ENCODE measurements at places on chromosomes 3 and 15.

- DNase-seq: no peak
Observed at GRCh38 chr15:74610302-74610951, 5.2 kb upstream of the CLK3 start.

DNA sequence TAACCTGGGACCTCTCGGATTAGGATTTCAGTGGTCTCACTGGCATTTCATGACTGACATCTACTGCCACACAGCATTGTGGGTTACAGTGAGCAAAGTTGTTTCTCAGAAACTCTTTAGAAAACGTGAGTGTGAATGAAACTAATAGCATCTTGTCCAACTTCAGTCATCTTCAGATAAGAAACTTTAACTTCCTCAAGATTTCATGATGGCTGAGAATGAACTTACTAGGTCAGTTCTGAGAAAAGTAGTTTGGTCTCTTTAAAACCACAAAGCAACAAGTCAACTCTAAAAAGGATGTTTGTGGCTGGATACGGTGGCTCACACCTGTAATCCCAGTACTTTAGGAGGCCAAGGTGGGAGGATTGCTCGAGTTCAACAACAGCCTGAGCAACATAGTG is 14.2 kb upstream of the HOMER2 start:
- no peak for DNase-seq

GRCh38 chr15:74655424-74655823 is 39.8 kb downstream of the CLK3 start:
- DNase-seq: no peak

GRCh38 chr3:196620161-196620604 is 19.3 kb upstream of the NRROS start:
- peak; percentile 57 for DNase-seq

GRCh38 chr15:71152542-71152941 is 37.3 kb downstream of the THSD4 start:
- no peak for DNase-seq

DNA sequence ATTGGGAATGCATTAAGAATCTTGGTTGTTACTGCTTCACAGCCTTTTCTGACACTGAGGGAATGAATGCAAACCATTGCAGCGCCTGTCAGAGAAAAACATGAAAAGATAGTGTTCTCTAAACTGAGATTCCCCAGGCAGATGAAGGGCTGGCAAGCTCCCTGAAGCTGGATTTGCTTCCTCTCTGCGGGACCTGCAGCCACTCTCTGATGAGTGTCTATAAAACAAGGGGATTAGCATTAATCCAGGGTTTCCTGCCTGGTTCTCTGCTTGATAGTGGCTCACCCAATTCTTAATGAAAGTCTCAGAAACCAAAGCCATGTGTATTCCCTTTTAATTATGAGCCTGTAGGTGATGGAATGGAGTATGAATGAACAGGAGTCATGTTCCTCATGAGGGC is 344.3 kb upstream of the UMPS start:
- no peak for DNase-seq

GRCh38 chr3:187935623-187936156 is 190.4 kb upstream of the BCL6 start:
- no peak for DNase-seq

DNA sequence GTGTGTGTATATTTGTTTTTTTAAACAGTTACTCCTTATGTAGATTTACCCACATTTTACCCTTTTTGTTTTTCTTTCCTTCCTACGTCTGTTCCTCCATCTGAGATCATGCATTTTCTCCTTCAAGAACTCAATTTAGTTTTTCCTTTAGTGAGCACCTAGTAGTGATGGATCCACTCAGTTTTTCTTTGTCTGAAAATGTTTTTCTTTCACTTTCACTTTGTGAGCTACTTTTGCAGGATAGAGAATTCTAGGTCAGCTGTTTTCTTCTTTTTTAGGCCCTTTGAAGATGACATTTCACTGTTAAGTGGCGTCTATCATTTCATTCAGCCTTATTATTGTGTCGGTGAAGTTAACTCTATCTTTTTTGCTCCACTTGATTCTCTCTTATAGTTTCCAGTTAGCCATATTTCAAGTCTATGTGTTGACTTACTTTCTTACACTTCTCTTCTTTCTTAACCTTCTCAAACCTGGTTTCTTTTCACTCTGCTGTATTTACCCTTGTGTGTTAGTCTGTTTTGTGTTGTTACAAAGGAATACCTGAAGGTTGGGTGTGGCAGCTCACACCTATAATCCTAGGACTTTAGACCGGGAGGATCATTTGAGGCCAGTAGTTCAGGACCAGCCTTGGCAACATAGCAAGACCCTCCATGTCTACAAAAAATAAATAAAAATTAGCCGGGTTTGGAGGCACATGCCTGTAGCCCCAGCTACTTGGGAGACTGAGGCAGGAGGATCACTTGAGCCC is 55.8 kb downstream of the PRKCI start:
- DNase-seq: no peak

DNA sequence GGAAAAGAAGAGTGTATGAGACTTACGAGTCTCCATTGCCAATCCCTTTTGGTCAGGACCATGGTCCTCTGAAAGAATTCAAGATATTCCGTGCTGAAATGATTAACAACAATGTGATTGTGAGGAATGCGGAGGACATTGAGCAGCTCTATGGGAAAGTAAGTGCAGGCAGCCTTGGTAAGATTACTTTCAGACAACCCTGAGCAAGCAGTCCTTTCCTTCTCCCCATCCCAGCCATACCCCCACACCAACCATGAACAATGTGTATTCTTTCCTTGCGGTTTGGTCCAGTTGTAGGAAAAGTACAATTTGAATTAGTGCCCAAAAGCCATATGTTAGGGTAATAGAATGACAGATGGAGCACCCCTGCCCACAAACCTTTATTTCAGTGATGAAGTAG is 5.6 kb downstream of the TSEN2 start:
- DNase-seq: peak; percentile 82

GRCh38 chr3:126434931-126435411 is 40.3 kb downstream of the CFAP100 start:
- DNase-seq: no peak

- no peak for DNase-seq
Observed at GRCh38 chr3:7205962-7206361, 345.0 kb downstream of the GRM7 start.

- DNase-seq: no peak
Observed at GRCh38 chr15:57924598-57924997, 140.9 kb downstream of the ALDH1A2 start.

DNA sequence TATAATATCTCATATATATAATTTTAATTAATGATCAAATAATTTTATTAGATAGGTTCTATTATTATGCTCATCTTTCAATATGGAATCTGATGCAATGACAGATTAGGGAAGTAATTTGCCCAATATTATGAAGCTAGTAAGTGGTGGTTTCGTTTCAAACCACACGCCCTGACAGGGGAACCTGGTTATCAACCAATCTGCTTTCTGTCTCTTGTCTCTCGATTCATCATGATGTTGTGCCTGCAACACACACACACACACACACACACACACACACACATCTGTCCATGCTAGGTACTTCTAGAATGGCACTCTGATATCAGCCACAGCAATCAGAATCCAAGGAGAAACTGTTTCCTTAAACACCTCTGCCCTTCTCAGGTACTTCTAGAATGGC is 128.4 kb downstream of the ZBBX start:
- no peak for DNase-seq

- DNase-seq: no peak
Observed at GRCh38 chr15:49831206-49831965, 210.5 kb downstream of the DTWD1 start.

GRCh38 chr15:59594493-59594942 is 17.1 kb upstream of the GCNT3 start:
- no peak for DNase-seq

GRCh38 chr3:138148503-138148902 is 16.3 kb upstream of the A4GNT start:
- no peak for DNase-seq

GRCh38 chr3:30535525-30535924 is 70.9 kb upstream of the TGFBR2 start:
- no peak for DNase-seq

All from cerebellar cortex (tissue), 1 donor.